ENCODE measurements at places on chromosomes 4 and X.

DNA sequence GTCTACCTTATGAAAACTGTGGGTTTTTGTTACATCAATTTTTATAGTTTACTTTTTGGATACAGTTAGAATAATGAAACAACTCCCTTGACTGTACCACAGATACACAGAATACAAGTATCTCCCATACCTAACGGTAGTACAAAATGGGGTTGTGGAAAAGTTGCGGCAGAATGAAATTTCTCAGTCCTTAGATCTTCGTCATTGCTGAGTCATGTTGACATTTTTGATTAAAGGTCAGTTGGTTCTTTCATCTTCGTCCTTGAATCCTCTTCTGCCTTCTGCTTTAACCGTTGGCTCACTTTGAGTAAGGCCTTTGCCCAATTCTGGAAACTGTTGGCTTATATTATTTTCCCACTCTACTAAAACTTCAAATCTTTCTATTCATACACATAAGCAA, 75.6 kb downstream of the TRIML1 start:
- no peak for DNase-seq

DNA sequence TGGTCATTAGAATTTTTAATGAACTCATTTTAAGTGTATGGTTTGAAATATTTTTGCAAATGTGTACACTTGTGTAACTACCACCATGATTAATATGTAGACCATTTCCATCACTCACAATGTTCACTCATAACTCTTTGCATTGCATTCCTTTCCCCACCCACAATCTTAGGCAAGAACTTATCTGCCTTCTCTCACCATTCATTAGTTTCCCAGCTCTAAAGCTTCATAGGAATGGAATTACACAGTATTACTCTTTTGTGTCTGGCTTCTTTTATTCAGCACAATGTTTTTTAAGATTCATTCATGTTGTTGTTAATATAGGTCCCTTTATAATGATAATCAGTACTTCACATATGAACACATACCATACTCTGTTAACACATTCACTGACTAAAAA, 106.1 kb downstream of the ARAP2 start:
- no peak for DNase-seq

DNA sequence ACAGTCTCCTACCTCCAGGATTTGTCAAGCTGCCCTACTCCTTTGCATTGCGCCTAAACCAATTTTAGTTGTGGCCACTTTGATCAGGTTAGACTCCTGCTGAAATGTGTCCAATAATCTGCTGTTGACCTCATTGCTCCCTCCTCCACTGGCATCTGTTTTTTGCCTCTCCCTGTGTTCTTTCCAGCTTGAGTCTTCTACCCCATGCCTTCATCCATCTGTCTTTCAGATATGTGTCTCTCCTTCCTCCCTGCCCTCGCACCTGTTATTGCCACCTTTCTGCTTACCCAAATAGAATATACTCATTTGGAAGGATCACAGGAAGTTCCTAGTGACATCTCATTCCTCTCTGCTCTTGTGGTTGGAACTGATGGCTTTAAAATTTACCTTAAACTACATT, 366.6 kb upstream of the CLNK start:
- DNase-seq = no peak

- DNase-seq = no peak
Observed at GRCh38 chr4:82561786-82562563, at the start of gene TMEM150C. TSS of gene TMEM150C (minus strand) at chr4:82561988. CDS start at chr4:82504657, 57,331 bp downstream.

GRCh38 chrX:141958675-141959074, 55.0 kb downstream of the MAGEC1 start:
- no peak for DNase-seq

GRCh38 chr4:44150091-44150576, 298.5 kb downstream of the KCTD8 start:
- DNase-seq = no peak

DNA sequence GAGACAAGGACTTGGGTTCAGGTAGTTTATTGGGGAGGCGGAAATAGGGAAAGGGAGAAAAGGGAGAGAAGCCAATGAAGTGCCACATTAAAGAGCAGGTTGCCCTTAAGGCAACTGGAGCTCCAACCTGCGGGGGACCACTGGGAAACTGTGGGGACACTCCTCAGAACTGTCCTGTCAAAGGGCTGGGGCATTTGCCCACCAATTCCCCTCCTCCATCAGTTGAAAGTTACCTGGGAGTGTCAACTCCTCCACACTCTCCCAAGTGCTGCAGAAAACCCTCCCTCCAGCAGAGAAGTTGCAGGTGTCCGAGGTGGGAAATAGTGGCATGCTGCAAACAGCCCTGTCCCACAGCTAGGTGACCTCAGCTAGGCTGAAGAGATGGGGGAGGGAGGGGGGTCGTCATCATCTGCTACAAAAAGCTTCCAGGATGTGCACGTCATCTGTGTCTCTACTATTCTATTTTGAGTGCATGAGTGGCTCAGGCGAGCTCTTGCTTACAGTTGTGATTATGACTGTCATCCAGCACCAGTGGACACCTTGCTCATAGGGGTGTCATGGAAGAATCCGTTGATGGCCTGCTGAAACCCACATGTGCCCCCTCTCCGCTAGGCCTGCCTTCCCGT, 41.5 kb upstream of the XPNPEP2 start:
- DNase-seq = no peak

- peak; percentile 67 for DNase-seq
Observed at GRCh38 chrX:74291964-74292807, 11.8 kb upstream of the ZCCHC13 start.

GRCh38 chr4:161869511-161869910, 294.3 kb downstream of the FSTL5 start:
- DNase-seq = no peak

DNA sequence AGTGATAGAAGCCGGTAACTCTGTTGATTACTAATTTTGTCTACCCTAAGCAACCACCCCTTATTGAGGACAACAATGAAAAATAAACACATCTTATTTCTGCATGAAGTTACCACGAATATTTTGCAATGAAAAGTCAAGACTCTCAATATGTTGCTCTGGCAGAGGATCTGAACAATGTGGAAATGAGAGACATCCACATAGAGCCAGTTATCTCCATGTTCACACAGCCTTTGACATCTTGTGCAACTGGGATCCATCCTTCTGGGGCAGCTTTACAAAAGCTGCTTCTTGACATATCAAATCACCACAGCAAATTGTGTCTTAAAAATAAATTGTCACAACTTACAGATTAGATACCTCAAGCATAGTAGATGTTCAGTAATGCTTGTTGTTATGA, 10.2 kb downstream of the EDNRA start:
- no peak for DNase-seq

- DNase-seq = no peak
Observed at GRCh38 chr4:30996841-30997240, 276.7 kb downstream of the PCDH7 start.

- no peak for DNase-seq
Observed at GRCh38 chr4:12884846-12885796, 599.0 kb downstream of the RAB28 start.
